Esophagus squamous epithelium (tissue), 5 donors: ENCODE measurements at places on chromosomes 7 and 10. TPM values are rescaled to one million over a fixed set of nuclear protein-coding genes. Genes with fewer than 3 reads are reported as not detected.

- no peaks in the 10 kb centered on the region for H3K36me3 ChIP-seq
- no peaks in the 10 kb centered on the region for H3K27me3 ChIP-seq
- no peak overlapping the region for H3K4me3 ChIP-seq
- DNase-seq = no peak
These were observed 6.3 kb upstream of the NSMCE4A start for GRCh38 chr10:121981346-121981745.

GRCh38 chr7:38187794-38188440 is 9.9 kb downstream of the STARD3NL start:
- peaks cover 13% of the 10 kb centered on the region for H3K4me1 ChIP-seq
- H3K27ac ChIP-seq = no peak overlapping the region
- no peak overlapping the region for H3K4me3 ChIP-seq
- no peaks in the 10 kb centered on the region for H3K27me3 ChIP-seq
- no peaks in the 10 kb centered on the region for H3K36me3 ChIP-seq

- H3K4me1 ChIP-seq = no peaks in the 10 kb centered on the region
- no peak overlapping the region for H3K4me3 ChIP-seq
- no peaks in the 10 kb centered on the region for H3K27me3 ChIP-seq
- DNase-seq = no peak
- H3K27ac ChIP-seq = no peak overlapping the region
These were observed 2.1 kb downstream of the GALNTL5 start for GRCh38 chr7:151958036-151959010.

DNA sequence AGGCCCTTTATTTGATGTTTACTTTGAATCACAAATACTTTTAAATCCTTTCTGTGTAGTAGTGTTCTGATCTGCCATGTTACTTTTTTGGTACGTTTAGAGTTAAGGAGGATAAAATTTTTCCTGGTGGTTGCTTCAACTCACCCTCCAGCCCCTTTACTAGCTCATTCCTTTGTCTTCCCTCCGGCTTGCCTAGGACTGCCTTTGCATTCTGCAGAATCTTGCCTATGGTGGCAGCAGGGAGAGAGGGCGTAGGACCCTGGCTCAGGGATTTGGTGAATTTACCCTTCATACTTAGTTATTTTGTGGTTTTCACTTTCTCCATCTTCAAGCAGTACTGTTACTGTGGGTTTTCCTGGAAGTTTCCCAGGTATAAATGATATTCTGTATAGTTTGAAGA is 833.5 kb downstream of the XPNPEP1 start:
- H3K27me3 ChIP-seq = no peaks in the 10 kb centered on the region
- H3K27ac ChIP-seq = no peak overlapping the region
- no peak for DNase-seq
- no peaks in the 10 kb centered on the region for H3K36me3 ChIP-seq
- H3K4me1 ChIP-seq = no peaks in the 10 kb centered on the region
- H3K4me3 ChIP-seq = no peak overlapping the region

GRCh38 chr7:18900236-18900635 is 217.2 kb downstream of the TWIST1 start:
- no peaks in the 10 kb centered on the region for H3K4me1 ChIP-seq
- H3K27me3 ChIP-seq = no peaks in the 10 kb centered on the region

DNA sequence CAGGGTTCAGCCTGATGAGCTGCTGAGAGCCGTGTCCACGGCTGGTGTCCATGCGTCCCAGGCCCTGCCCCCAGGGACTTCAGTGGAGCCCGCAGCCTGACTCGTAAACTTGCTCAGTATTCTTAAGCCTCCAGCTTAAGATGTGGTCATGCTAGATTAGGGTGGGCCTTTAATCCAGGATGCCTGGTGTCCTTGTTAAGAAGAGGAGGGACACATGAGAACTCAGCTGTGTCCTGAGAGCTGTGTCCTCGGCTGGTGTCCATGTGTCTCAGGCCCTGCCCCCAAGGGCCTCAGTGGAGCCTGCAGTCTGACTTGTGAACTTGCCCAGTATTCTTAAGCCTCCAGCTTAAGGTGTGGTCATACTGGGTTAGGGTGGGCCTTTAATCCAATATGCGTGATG is 23.0 kb downstream of the DOCK1 start:
- H3K27ac ChIP-seq = no peak overlapping the region
- no peak overlapping the region for H3K4me3 ChIP-seq
- no peak for DNase-seq
- H3K4me1 ChIP-seq = peaks cover 27% of the 10 kb centered on the region
- no peaks in the 10 kb centered on the region for H3K36me3 ChIP-seq
- H3K27me3 ChIP-seq = no peaks in the 10 kb centered on the region

DNA sequence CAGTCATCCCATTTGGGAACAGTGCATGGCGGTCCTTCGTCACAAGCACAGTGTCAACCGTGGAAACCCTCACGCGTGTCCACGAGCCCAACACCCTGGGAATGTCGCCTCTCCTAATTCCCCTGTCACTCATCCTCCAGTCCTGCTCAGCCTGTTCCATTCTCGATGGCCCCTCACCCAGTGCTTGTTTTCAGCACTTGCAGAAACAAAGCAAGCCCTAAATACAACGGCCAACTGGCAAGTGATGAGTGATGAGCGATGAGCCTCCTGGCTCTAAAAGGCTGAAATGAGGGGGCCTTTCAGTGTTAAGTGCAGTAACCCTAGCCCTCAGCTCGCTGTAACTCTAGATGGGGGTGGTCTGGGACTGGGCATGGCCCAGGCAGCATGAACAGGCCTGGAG is 22.6 kb downstream of the NKX2-3 start:
- H3K36me3 ChIP-seq = no peaks in the 10 kb centered on the region
- DNase-seq = no peak
- no peak overlapping the region for H3K4me3 ChIP-seq

- no peaks in the 10 kb centered on the region for H3K27me3 ChIP-seq
- no peak overlapping the region for H3K27ac ChIP-seq
- DNase-seq = no peak
- H3K4me1 ChIP-seq = no peaks in the 10 kb centered on the region
- H3K4me3 ChIP-seq = no peak overlapping the region
These were observed 57.5 kb upstream of the CHCHD3 start for GRCh38 chr7:133139350-133139749.

DNA sequence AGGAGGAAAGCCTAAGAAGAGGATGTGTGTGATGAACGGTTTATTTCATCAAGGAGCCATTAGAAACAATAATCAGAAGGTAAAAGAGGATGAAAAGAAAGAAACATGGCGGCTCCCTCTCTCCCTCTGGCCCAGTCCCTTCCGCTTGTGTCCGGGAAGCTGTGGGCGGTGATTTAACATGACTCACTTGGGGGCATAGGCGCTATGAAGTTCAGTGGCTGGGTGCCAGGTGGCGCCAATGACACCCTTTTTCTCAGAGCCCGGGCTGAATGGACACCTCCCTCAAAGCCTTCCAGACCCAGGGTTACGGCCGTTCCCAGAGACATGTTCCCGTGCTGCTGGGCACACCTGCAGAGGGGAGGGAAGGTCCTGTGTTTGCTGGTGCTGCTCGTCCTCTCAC is 244.0 kb downstream of the SKAP2 start:
- H3K36me3 ChIP-seq = no peaks in the 10 kb centered on the region
- H3K4me1 ChIP-seq = peaks cover 4% of the 10 kb centered on the region
- no peak overlapping the region for H3K27ac ChIP-seq
- no peaks in the 10 kb centered on the region for H3K27me3 ChIP-seq
- no peak for DNase-seq

- H3K4me3 ChIP-seq = no peak overlapping the region
- no peak for DNase-seq
- no peaks in the 10 kb centered on the region for H3K4me1 ChIP-seq
- H3K36me3 ChIP-seq = no peaks in the 10 kb centered on the region
- H3K27me3 ChIP-seq = no peaks in the 10 kb centered on the region
- no peak overlapping the region for H3K27ac ChIP-seq
These were observed 70.0 kb upstream of the CYP26C1 start for GRCh38 chr10:92990615-92991014.

DNA sequence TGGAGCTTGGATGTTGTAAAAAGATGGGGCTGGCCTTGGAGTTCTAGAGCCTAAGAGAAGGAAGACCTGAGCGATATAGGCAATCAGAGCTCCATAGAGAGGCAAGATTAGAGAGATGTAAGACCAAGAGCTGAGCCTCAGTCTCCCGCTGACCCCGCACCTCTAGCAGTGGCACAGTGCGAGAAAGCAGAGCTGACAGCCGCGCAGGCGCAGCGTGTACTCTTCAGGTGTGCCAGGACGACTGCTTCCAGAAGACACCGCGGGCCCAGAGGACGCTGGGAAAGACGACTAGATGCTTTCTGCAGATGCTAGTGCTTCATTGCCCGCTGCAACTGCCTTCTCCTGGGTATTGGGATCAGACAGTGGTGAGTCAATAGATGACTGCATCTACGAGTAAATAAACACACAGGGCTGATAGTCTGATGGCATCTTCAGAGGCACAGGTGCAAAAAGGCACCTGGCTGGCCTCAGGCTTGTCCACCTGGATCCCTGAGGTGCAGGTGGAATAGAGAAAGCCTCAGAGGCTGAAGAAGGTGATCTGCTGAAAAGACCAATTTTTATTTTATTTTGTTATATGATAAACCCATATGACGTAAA is 38.1 kb upstream of the CCDC6 start:
- no peaks in the 10 kb centered on the region for H3K27me3 ChIP-seq
- no peaks in the 10 kb centered on the region for H3K4me1 ChIP-seq
- no peaks in the 10 kb centered on the region for H3K36me3 ChIP-seq
- no peak overlapping the region for H3K27ac ChIP-seq

DNA sequence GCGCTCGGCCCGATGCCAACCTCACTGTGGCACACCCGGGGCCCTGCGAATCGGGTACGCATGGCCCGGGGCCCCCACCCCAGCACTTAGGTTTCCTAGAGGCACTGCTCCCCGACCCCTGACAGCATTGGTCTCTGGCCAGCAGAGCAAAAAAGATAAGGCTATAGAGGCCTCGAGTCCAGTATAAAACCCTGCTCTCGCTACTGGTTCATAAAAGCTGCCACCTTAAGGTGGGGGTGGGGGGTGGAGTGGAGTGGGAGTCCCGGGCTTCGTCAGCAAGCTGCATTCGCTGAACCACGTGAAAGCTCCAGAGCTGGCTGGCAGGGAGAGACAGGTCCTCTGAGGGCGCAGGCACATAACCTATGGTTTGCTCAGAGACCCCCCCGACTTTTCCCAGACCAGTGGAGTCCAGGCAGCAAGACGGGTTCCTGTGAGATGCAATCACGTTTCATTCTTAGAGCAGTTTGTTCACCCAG is 1.3 kb downstream of the KAZALD1 start:
- peak overlapping the region; percentile 19 for H3K4me3 ChIP-seq
- no peak for DNase-seq
- peak overlapping the region; percentile 98 for H3K27ac ChIP-seq
- H3K36me3 ChIP-seq = no peaks in the 10 kb centered on the region
- H3K27me3 ChIP-seq = no peaks in the 10 kb centered on the region

The PAX4 gene
- not detected for total RNA-seq
